D341Med (cell line): ENCODE measurements at places on chromosomes 2 and 18.

DNA sequence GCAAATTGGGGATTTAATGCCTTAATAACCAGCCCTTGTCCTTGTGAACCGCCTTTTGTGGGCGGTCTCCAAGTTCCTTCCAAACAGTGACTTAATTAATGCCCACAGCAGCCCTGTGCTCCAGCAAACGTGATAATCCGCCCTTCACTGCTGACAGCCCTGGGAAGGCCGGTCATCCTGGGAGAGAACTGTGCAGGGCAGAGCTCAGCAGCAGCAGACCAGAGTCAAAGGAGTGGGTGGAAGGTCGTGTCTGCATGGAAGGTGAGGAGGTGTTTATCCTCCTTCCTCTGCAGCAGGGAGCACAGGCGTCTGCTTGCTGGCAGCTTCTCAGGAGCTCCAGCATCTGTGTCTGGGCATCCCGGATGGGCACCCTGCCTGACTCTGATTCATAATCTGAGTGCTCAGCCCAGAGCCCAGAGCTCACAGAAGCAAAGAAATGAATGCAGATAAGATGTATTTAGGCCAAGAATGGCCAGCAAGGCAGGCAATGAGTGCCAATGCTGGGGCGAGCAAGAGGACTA is 270.0 kb upstream of the PXDN start:
- DNase-seq = peak; percentile 68

DNA sequence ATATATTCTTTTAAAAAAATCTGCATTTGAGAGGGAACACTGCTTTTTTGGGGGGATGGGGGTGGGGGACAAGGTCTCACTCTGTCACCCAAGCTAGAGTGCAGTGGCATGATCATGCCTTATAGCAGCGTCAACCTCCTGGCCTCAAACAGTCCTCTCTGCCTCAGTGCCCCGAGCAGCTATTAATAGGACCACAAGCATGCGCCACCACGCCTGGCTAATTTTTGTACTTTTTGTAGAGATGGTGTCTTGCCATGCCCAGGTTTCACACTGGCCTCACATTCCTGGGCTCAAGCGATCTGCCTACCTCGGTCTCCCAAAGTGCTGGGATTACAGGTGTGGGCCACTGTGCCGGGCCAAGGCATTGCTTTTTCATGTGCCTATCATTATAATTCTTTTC is 154.2 kb downstream of the ATAD2B start:
- DNase-seq = no peak

- peak; percentile 54 for DNase-seq
These were observed 36.9 kb downstream of the TBC1D8 start for GRCh38 chr2:101114268-101114783.

- DNase-seq = no peak
These were observed 75.8 kb downstream of the UGGT1 start for GRCh38 chr2:128166746-128167353.

DNA sequence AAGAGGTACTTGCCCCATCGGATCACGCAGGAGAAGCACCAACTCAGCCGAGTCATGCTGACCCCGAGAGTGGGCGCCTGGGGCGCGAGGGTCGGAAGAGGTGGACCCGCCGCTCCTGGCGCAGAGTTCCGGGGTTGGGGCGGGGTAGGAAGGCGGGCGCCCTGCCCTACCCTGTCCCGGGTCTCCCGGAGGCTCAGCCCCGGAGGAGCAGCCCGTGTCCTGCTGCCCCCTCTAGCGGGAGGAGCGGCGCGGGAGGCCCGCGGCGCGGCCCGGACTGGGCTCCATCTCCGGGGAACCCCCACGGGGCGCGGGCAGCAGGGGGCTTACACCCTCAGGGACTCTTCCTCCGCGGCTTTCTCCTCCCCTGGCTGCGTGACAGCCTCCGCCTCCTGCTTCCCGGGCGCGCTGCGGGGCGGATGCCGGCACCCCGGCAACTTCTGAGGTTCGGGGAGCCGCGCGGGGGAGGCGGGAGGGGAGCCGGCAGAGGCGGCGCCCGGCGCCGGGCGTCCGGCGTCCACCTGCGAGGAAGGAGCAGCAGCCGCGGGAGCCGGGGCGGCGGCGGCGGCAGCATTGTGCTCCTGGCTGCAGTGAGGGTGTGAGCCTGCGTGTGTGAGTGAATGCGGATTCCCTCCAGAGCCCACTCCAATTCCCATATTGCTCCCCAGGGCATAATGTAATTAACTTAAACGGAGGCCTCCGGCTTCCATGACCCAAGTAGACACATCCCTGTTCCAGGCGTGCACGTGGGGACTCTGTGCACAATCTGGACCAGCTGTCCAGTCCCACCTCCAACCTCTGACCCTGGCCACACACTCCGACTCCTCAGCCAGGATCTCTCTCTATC is 7.6 kb upstream of the TNS1 start:
- DNase-seq = peak; percentile 77

DNA sequence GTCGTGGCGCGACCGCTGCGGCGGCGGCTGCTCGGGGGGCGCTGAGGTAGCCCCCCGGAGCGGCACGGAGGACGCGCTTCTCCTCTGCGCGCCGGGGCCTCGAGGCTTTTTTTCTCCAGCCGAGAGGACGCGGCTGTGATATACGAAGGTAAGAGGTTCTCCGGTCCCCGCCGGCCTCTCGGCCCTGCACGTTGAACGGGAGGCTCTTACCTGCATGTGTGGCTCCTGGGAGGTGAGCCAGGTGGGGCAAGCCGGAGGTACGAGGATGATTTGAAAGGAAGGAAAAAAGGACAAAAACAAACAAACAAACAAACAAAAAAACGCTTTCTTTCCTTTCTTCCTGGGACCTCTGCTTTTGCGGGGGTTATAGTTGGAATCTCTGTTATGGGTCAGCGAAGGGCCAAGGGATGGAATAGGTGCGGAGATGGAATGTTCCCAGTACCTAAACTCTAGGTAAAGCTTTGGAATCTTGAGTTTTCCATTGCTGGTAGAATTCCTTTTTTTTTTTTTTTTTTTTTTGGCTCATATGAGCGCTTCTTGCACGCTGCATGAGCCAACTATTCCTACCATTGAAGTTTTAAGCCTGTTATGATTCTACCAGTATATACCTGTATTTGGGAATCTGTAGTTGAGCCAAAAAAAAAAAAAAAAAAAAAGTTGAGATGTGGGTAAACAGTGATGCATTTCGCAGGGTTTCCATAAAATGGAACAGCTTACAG is 674 bp downstream of the PTPN4 start:
- DNase-seq = no peak

DNA sequence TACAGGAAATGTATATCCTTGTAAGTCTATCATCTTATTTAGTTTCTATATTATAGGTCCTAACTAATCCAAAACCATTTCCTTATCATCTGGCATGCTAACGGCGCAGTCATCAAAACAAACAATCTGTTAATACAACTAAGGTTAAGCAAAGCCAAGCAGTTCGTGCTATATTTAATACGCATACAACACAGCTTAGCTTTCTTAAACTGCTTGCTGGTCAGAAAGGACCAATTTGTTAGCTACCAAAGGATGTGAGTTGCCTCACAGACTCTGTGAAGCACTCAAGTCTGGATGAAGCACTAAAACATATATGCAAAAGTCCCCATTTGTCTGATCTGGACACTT is 67.0 kb downstream of the ZEB2 start:
- no peak for DNase-seq

GRCh38 chr2:152740743-152741328 is 22.4 kb downstream of the ARL6IP6 start:
- DNase-seq = peak; percentile 27

GRCh38 chr2:2114707-2115245 is 216.3 kb downstream of the MYT1L start:
- DNase-seq = no peak

- no peak for DNase-seq
These were observed 97.1 kb downstream of the SH3RF3 start for GRCh38 chr2:109226128-109226527.

- DNase-seq = no peak
These were observed 269.6 kb downstream of the ATAD2B start for GRCh38 chr2:23657371-23657770.
